ENCODE measurements at places on chromosomes 5 and 9. TPM values are rescaled to one million over a fixed set of nuclear protein-coding genes. Genes with fewer than 3 reads are reported as not detected.

GRCh38 chr5:173247041-173247440, 12.0 kb upstream of the NKX2-5 start:
- no peak overlapping the region for H3K27ac ChIP-seq
- H3K4me3 ChIP-seq: no peak overlapping the region
- H3K36me3 ChIP-seq: no peaks in the 10 kb centered on the region
- peaks cover 91% of the 10 kb centered on the region for H3K27me3 ChIP-seq
- DNase-seq: no peak

DNA sequence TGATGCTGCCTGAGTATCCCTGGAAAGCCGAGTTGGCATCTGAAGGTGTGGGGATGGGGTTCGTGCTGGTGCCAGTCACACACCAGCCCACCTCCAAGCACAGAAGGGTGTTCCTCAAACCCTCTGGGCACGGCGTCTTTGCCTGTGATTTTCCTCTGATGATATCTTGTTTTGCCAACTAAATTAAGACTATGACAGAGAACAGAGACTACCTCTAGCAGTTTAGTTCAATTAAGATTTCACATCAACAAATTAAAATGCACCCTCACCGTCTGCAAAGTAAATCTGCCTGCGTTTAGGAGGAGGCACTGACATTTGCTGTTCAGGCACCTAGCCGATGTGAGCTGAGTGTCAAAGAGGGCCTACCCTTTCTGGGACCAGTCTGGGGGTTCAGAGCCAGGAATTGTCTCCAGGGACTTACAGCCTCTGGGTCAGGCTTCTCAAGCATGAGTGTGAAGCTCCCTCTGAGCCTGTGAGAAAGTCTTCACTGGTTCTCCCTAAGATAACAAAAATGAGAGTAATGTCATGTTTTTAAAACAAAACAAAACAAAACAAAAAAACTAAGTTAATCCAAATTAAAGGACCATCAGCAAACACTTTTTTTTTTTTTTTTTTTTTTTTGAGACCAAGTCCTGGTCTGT, 55.4 kb upstream of the CTNNA1 start:
- no peaks in the 10 kb centered on the region for H3K36me3 ChIP-seq
- no peak overlapping the region for H3K27ac ChIP-seq
- no peak overlapping the region for H3K4me3 ChIP-seq
- peaks cover 91% of the 10 kb centered on the region for H3K27me3 ChIP-seq
- no peaks in the 10 kb centered on the region for H3K4me1 ChIP-seq

GRCh38 chr5:167767795-167768194, 523.6 kb upstream of the WWC1 start:
- H3K36me3 ChIP-seq: no peaks in the 10 kb centered on the region
- H3K4me3 ChIP-seq: no peak overlapping the region
- H3K4me1 ChIP-seq: no peaks in the 10 kb centered on the region
- no peak overlapping the region for H3K27ac ChIP-seq
- H3K27me3 ChIP-seq: peaks cover 4% of the 10 kb centered on the region

GRCh38 chr9:109403116-109403515, 82.3 kb upstream of the EPB41L4B start:
- H3K4me3 ChIP-seq: no peak overlapping the region
- H3K36me3 ChIP-seq: no peaks in the 10 kb centered on the region
- H3K4me1 ChIP-seq: peaks cover 10% of the 10 kb centered on the region
- no peak for DNase-seq
- peaks cover 25% of the 10 kb centered on the region for H3K27me3 ChIP-seq

GRCh38 chr5:151647320-151647861, 39.3 kb downstream of the SPARC start:
- H3K27me3 ChIP-seq: no peaks in the 10 kb centered on the region
- no peak overlapping the region for H3K4me3 ChIP-seq
- H3K4me1 ChIP-seq: no peaks in the 10 kb centered on the region
- no peak overlapping the region for H3K27ac ChIP-seq

- DNase-seq: no peak
- no peak overlapping the region for H3K27ac ChIP-seq
- no peak overlapping the region for H3K4me3 ChIP-seq
- H3K36me3 ChIP-seq: no peaks in the 10 kb centered on the region
Measured at GRCh38 chr5:24368115-24368514, 276.7 kb downstream of the CDH10 start.

- DNase-seq: no peak
- no peaks in the 10 kb centered on the region for H3K36me3 ChIP-seq
- no peak overlapping the region for H3K27ac ChIP-seq
- no peaks in the 10 kb centered on the region for H3K27me3 ChIP-seq
- no peaks in the 10 kb centered on the region for H3K4me1 ChIP-seq
Measured at GRCh38 chr5:8943301-8943700, 602.6 kb downstream of the SEMA5A start.

GRCh38 chr5:3026099-3026498, 274.6 kb upstream of the IRX2 start:
- DNase-seq: no peak
- H3K36me3 ChIP-seq: no peaks in the 10 kb centered on the region
- peaks cover 3% of the 10 kb centered on the region for H3K27me3 ChIP-seq
- H3K27ac ChIP-seq: no peak overlapping the region
- H3K4me3 ChIP-seq: no peak overlapping the region

GRCh38 chr5:14775857-14776256, 95.7 kb downstream of the ANKH start:
- peaks cover 11% of the 10 kb centered on the region for H3K4me1 ChIP-seq
- DNase-seq: no peak
- H3K36me3 ChIP-seq: peaks cover 23% of the 10 kb centered on the region
- no peak overlapping the region for H3K4me3 ChIP-seq
- no peak overlapping the region for H3K27ac ChIP-seq
- H3K27me3 ChIP-seq: no peaks in the 10 kb centered on the region

DNA sequence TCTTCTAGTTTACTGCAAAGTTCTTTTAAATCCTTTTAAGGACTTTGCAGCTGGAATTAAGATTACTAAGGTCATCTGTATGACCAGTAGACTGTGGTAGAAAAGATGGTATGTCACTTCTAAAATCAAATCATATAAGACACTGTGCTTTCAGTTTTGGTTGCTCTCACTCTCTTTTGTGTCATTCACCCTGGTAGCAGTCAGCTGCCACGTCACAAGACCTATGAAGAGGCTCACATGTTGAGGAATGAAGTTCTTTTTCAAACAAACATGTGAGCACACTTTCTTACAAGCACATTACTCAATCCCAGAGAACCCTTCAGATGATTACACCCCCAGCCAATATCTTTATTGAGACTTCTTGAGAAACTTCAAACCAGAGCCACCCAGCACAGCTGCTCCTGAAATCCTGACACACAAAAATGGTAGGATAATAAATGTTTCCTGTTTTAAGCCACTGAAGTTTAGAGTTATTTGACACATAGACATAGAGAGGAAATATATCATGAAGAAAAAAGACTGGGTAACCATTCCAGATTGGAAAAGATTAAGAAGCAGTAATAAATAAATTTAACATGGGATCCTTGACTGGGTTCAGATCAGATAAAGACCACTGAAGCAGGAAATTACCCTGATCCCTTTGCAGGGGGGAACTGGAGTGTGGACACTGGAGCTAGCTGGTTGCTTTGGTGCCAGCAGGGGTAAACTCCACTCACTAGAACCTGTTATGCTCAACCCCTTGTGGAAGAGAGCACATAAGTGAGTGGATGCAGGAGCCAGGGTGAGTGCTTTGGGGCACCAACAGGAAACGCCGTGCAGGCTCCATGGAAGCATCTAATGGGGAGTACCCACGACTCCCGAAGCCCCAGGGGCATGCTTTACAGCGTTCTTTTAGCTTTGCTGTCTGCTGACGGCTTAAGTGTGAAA, 64.1 kb downstream of the SLCO4C1 start:
- DNase-seq: no peak
- H3K4me1 ChIP-seq: peaks cover 4% of the 10 kb centered on the region
- H3K27ac ChIP-seq: no peak overlapping the region
- no peaks in the 10 kb centered on the region for H3K27me3 ChIP-seq
- no peaks in the 10 kb centered on the region for H3K36me3 ChIP-seq
- no peak overlapping the region for H3K4me3 ChIP-seq

GRCh38 chr9:98570663-98571440, 137.9 kb downstream of the GABBR2 start:
- no peak overlapping the region for H3K27ac ChIP-seq
- H3K27me3 ChIP-seq: peaks cover 4% of the 10 kb centered on the region
- H3K36me3 ChIP-seq: no peaks in the 10 kb centered on the region
- no peak overlapping the region for H3K4me3 ChIP-seq
- H3K4me1 ChIP-seq: peaks cover 9% of the 10 kb centered on the region

DNA sequence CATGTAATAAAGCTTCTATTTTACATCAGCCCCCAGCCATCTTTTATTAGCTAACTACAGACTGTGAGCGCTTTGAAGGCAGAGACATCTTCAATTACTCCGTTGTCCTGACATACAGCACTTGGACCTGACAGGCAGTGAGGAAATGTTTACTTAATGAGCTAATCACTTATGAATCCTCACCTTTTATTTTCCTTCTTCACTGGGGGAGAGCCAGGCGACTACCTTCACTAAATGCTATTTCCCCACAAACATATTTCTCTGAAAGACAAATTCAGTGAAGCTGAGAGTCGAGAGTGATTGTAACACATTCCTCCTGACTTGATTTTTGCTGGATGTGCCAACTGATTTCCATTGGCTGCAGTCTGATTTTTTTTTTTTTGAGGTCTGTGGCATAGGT, 192.1 kb upstream of the CLINT1 start:
- no peak for DNase-seq
- no peaks in the 10 kb centered on the region for H3K4me1 ChIP-seq
- H3K36me3 ChIP-seq: no peaks in the 10 kb centered on the region
- no peak overlapping the region for H3K27ac ChIP-seq
- H3K27me3 ChIP-seq: peaks cover 22% of the 10 kb centered on the region

GRCh38 chr9:81902626-81903025, 25.6 kb upstream of the SPATA31D4 start:
- H3K27me3 ChIP-seq: no peaks in the 10 kb centered on the region
- DNase-seq: no peak
- no peaks in the 10 kb centered on the region for H3K36me3 ChIP-seq
- no peak overlapping the region for H3K27ac ChIP-seq

DNA sequence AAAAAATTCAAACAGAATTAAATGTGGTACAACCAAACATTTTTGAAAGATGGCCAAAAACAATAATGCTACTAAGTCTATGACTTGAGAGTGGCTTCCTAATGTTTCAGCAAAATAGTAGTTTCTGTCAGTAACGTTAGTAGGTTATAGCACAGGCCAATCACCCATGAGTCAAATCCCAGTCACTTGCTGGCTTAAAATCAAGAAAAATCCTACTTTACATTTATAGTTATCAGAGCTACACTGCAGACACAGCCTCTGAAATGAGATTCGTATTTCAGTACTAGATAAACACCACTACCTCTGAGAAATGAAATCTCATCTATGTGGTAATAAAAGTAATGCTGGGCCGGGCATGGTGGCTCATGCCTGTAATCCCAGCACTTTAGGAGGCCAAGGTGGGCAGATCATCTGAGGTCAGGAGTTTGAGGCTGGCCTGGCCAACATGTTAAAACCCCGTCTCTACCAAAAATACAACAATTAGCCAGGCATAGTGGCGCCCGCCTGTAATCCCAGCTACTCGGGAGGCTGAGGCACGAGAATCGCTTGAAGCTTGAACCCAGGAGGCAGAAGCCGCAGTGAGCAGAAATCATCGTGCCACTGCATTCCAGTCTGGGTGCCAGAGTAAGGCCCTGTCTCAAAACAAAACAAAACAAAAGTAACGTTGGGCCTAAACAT, 6.1 kb downstream of the ZDHHC21 start:
- H3K27me3 ChIP-seq: no peaks in the 10 kb centered on the region
- no peak overlapping the region for H3K4me3 ChIP-seq
- H3K27ac ChIP-seq: no peak overlapping the region
- DNase-seq: no peak
- peaks cover 36% of the 10 kb centered on the region for H3K36me3 ChIP-seq

DNA sequence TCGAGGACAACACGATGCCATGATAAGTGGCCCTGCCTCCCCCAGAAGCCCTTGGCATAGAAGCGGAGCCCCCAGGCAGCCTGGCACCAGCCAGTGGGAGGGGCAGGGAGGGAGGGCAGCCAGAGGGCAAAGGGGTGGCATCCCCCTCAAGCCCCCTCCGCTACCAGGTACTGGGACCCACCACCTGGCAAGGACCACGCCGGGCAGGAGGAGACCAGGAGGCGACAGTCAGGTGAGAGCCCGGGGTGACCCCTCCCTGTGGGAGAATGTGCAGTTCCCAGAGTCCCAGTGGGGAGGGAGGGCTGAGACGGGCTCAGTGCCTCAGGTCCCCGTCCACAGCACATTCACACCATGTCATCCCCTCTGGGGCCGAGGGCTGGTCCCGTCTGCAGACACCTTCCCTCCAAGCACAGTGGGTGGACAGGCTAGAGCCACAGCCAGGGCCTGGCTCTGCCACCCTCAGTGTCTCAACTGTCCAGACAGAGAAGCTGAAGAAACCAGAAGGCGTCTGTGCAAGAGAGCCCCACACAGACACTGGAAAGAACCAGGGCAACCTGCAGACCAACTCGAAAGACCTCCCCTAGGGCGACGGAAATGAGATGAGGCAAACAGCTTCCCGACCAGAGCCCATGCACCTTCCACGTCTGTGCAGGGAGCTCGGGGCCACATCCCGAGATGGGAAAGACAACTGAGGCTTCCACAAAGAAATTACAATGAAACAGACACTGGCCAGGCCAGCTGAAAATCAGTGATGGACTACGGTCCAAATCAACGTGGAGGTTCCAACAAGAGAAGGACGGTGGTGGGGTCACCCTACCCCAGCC, 11.1 kb downstream of the BRD3 start:
- no peak overlapping the region for H3K27ac ChIP-seq
- no peaks in the 10 kb centered on the region for H3K27me3 ChIP-seq
- no peak overlapping the region for H3K4me3 ChIP-seq
- no peaks in the 10 kb centered on the region for H3K36me3 ChIP-seq
- peaks cover 17% of the 10 kb centered on the region for H3K4me1 ChIP-seq

DNA sequence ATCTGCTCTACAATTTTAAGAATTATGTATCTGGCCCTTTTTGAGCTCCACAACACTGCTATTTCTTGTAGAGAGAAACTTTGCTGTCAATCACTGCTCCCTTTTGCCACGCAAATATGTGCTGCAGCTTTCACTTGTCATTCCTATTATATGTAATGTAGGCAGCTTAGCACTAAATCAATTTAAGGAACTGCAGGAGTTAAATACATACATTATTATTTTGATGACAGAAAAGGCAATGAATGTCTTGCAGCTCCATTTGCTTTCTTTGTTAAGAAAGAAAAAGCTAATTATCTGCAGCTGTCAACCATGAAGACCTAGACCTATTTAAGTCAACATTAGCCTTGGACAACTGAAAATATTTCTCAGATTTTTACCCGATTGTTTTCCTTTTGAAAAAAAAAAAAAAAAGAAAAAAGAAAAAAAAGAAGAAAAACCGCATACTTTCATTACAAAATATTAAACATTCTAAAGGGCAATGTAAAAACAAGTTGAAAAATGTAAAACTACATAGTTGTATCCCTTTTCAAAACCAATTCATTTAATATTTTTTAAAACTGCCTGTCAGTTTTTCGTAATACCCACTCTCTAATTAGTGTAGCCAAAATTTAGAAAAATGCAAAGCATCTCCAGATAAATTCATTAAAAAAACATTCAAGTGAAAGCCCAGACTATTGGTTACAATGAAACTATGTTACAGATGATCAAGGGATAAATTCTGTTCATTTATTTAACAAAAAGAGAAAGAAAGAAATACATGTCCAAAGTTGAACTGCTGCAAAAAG, 57.2 kb downstream of the RFX3 start:
- no peaks in the 10 kb centered on the region for H3K27me3 ChIP-seq
- peaks cover 19% of the 10 kb centered on the region for H3K4me1 ChIP-seq
- H3K36me3 ChIP-seq: peaks cover 7% of the 10 kb centered on the region
- no peak overlapping the region for H3K27ac ChIP-seq

Gene OR13D1
- not detected for total RNA-seq

Gene SPATA31A3
- total RNA-seq: not detected

Gene THOC3
- total RNA-seq: 82.1 TPM

Gene TMEM203
- 37.9 TPM for total RNA-seq

Gene PCDHGB6
- total RNA-seq: not detected

Gene F2RL2
- not detected for total RNA-seq

Gene C5orf22
- 29.5 TPM for total RNA-seq

Gene MAST4
- total RNA-seq: 8.9 TPM

All from activated naive CD8-positive, alpha-beta T cell treated with anti-CD3 and anti-CD28 coated beads for 36 hours (primary cell).